ENCODE measurements at places on chromosomes 6 and 20.
A peak's percentile ranks its signal among the peaks of the same experiment; 100 is the strongest.

DNA sequence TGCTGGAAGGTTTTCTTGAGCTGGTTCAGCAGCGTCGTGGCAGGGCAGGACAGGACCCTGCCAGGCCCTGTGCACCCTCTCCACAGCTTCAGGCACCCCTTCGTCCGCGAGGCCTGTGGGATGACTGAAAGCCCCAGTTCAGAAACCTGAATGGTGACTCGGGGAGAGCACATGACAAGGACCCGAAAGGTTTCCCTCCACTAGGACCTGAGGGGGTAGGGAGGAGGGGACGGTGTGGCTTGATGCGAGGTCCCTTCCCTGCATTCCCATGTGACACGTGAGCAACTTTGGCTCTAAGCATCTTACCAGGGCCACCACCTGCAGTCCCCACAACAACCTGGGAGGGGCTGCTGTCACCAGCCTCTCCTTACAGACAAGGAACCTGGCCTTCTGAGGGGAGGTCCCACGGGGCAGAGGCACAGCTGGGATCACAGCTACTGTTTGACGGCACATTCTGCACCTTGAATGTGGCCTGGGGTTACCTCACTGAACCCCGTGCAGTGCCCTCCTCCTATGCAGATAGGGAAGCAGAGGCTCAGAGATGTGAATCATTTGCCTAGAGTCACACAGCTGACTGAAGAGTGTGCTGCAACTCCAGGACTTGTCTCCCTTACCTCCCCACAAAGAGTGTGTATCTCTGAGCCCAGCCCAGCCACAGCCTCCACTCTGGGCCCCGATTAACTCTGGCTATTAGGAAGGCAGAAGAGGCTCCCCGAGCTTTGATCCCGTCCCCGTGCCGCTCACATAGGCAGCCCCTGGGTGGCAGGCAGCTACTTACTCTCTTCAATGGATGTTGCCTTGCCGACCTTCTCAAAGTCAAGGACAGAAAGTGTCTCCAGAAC lies 84.6 kb downstream of the PTPN1 start:
- no peak for DNase-seq

DNA sequence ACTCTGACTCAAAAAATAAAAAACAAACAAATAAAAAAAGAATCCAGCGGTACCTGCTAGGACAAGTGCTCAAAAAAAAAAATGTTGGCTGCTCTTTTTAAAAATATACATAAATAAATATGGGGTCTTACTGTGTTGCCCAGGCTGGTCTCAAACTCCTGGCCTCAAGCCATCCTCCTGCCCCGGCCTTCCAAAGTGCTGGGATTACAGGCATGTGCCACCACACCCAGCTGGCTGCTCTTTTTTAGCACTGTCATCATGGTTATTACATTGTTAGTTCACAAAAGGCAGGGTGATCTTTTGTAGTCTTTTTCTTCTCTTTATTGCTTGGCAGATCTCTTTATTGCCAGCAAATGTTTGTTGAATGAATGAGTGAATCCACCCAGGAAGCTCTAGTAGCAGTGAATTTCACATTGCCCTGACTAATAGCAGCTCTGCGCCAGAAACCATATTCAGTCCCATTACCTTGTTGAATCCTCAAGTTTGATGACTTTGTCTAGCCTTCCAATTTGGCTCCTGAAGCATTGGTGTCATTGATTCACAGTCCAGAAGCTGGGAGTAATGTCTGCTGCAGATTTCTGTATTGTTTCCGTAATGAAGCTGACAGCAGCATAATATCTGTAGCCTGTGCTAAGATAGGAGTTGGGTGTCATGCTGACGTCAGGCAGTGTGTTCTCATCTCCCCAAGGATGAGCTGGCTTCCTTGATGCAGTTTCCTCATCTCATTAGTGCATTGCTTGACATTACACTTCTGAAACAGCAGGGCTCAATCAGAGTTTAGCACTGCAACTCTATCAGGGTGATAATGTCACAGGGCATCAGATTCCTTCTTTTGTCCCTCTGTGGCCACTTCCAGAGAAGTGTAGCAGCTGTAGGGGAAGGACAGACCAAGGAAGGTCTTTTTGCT lies 84.9 kb upstream of the TGM3 start:
- DNase-seq = peak; percentile 71

GRCh38 chr6:47023573-47023972 lies 18.6 kb downstream of the ADGRF1 start:
- no peak for DNase-seq

- DNase-seq = no peak
These were observed 16.7 kb upstream of the MAK start for GRCh38 chr6:10854922-10855632.
